ENCODE measurements at places on chromosomes 7 and 10.

GRCh38 chr10:88759366-88760101, at the start of gene LIPN:
Gene LIPN, plus strand, starts transcription at chr10:88760020. Its CDS starts 1,386 bp downstream, at chr10:88761406.
- DNase-seq = no peak

- DNase-seq = peak; percentile 0
These were observed 544.6 kb upstream of the PHF14 start for GRCh38 chr7:10429031-10429430.

GRCh38 chr10:86958901-86959736, 720 bp downstream of the SNCG start:
- DNase-seq = no peak

GRCh38 chr10:29791773-29792172, 157.0 kb upstream of the SVIL start:
- DNase-seq = no peak

GRCh38 chr7:30254248-30254647, 30.1 kb upstream of the ZNRF2 start:
- no peak for DNase-seq
